NCI-H524 treated with DMSO at 0.1 percent for 48 hours (cell line): ENCODE measurements at places on chromosomes 12 and 14.
A peak's percentile ranks its signal among the peaks of the same experiment; 100 is the strongest.

GRCh38 chr12:126369487-126370463, 1304.5 kb downstream of the AACS start:
- DNase-seq: no peak

DNA sequence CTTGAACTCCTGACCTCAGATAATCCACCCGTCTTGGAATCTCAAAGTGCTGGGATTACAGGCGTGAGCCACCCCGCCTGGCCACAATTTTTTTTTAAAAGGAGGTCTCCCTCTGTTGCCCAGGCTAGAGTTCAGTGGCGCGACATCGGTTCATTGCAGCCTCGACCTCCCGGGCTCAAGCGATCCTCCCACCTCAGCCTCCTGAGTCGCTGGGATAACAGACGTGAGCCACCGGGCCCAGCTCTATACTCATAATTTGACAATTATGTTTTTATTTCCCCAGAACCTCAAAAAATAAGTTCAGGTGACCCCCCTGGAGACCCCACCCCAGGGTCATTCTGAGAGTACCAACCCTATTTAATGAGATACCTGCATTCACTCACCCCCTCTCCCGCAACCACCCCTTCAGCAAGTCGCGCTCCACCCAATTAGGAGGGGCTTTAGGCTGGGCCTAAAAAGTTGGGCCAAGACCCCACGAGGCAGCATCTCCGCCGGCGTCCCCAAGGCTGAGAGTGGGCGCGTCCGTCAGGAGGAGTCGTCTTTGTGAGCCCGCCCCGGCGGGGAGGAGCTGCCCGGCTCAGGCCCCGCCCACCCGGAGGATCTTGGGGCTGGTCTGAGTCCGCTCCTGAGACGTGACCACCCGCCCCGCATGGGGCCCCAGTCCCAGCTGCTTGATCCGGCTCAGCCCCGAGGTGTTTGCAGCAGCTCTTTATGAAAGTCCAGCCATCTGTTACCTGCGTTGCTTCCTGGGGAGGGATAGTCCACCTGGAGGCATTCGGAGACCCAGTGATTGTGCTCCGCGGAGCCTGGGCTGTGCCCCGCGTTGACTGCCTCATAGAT, at the start of gene ANKRD33:
TSS of gene ANKRD33 (plus strand) at position 628 of the 840 bp plus-strand sequence. CDS start at position 712, 84 bp downstream.
- peak; percentile 73 for DNase-seq

DNA sequence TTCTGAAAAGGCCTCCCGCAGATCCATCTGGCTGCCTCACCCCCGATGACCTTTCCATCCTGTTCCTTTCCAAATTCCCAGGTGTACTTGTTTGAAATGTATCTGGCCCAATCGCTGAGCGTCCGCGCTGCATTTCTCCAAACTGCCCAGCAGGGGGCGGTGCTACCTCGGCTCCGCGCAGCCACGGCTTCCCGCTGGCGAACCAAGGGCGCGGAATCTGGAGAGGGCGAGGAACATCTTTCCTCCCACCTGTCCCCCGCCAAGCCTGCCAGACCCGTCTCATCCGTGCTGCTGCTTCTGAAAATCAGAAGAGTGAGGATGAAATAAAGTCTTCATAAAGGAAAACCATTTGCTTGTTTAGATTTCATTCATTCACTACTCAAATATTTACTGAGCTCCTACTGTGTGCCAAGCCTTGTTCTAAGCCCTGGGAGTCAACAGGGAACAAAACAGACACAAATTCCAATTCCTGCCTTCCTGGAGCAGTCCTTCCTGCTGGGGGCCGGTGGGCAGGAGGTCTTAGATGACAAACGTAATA, 16.8 kb upstream of the MYL2 start:
- DNase-seq: peak; percentile 24

GRCh38 chr12:124771462-124772288, 92.0 kb downstream of the SCARB1 start:
- peak; percentile 21 for DNase-seq

DNA sequence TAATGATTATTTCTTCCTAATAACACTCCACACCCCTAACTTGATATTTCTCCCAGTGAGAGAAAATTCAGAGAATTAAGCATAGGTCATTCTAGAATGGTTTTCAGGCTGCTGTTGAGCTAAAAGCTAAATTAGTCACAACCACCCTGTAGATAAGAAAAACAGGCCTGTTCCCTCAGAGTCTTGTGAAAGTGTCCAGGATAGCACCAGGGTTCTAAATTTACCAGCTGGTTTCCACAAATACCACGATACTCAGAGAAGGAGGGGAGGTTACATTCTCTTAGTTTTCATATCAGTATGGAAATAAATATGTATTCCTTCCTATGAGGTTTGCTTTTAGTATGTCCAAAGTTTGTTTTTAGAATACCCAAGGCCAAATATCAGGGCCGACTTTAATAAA, 66.0 kb upstream of the YARS2 start:
- DNase-seq: no peak

DNA sequence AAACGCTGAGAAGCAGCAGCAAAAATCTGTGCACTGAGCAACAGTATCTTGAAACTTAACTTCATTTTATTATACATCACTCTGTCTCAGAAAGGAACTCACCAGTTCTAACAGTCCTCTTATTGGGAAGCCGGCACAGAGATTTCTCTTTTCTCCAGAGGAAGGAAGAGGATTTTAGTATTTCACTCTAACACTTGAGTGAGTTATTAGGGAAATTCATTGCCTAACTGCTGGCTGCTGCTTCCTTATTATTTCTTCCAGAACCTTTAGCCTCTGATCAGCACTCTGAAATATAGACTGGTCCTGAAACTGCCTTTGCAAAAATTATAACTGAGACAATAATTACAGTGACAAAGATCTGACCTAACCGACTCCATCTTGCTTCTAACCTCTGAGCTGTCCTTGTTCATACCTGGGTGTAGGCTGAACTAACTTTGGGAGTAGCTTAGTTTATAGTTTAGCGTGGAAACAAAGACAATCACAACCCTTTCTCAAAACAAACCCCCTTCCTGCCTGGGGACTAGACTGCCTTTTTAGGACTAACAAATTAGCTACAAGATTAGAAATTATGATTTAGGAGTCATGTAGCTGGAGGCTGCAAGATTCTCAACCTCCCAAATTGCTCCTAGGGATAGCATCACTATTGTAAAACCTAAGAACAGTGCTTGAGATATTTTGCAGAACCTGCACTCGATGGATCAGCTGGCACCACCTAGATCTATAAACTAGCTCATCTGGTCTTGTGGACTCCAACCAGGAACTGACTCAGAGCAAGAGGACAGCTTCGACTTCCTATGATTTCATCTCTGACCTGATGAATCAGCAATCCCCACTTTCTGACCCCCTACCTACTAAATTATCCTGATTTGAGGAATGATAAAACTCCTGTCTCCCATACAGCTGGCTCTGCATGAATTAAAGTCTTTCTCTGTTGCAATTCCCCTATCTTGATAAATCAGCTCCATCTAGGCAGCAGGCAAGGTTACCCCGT, 117.5 kb downstream of the DYRK2 start:
- no peak for DNase-seq

DNA sequence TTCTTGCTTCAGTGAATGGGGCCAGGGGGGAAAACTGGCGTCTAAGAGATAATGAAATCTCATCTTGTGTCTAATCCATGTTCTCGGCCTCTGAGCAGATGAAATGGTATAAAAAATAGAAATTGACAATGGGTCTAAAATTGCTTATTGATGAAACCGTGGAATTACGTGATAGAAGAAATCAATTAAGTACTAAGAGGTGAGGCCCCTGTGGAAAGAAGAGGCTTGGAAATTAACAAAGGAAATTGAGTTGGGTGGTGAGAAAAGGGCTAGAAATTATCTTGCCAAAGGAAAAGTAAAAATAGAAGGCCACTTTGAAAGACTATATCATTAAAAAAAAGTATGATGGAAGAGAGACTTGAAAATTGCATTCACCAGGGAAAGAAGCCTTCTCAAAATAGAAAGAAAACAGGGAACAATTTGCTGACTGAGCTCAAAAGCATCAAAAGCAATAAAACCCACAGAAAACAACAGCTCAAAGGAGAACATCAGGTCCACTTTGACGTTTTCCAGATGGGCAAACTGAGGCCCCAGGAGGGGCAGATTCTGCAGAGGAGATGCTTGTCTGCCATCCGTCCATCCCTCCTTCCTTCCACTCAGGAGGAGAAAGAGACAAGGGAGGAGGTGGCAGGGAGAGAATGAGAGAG, 226.1 kb upstream of the RTL1 start:
- no peak for DNase-seq

DNA sequence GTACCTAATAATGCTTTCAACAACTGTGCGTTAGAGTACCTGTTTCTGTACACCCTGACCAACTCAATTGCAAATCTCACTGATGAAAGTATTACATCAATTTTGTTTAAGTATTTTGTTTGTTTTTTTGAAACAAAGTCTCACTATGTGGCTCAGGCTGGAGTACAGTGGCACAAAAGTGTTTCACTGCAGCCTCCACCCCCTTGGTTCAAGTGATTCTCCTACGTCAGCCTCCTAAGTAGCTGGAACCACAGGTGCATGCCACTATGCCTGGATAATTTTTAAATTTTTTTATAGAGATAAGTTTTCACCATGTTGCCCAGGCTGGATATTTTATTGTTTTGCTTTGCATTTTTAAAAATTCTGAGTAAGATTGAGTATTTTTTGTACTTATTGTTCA, 46.7 kb downstream of the YEATS4 start:
- no peak for DNase-seq
